WERI-Rb-1 (cell line): ENCODE measurements at places on chromosomes 3 and 15.

GRCh38 chr3:172087198-172087597 lies 47.8 kb downstream of the FNDC3B start:
- no peak for DNase-seq

GRCh38 chr15:36356978-36357601 lies 222.3 kb upstream of the CDIN1 start:
- no peak for DNase-seq

DNA sequence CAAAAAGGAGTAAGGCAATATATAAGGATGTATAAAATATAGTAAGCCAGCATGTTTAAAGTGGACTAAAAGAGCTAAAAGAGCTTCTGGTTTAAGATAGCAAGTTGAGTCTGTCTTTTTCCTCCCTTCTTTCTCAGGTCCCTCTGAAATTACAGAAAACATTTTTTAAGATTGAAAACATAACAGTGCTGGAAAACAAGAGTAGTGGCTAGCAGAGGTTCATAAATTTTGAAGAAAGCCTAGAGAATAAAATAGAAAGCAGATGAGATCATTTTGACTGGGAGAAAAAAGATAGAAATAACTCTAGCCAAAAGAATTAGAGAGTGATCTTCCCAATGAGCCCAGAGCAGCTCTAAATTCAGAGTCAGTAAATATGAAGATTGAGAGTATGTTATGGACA lies 41.9 kb downstream of the ATP8B4 start:
- no peak for DNase-seq

DNA sequence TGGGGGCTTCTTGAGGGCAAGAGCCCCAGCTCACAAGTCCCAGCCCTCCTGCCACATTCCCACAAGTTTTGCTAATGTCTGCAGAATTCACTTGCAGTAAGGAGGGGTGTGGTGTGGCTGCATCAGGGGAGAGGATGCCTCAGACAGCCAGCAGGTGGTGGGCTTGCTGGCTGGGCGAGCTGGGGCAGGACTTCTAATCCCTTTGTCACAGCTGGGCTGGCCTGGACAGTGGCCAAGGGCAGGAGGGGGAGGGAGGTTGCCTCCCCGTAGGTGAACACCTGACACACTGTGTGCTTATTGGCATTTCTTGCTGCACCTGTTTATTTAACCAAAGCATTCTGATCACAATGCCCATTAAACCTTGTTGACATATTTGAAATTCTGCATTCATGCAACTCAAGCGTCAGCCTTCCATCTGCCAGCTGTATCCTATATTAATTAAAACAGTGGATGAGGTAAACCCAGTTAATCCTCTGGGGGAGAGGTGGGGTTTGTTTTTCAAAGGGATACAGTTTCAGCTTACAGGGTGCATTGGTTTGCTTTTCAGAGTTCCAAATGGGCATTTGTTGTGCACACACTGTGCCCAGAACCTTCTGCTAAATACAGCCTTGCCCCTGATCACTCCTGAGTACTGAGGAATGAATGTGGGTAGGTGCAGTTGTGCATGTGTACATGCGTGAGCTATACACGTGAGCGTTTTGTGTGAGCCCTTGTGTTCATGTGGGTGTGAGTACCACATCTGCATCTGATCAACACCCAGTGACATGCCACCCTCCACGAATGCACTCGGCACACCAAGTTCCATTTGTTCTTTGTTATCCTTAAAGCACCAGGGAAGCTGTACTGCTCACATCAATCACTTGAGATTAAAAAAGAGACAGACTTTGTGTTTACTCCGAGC lies 268.7 kb downstream of the XXYLT1 start:
- peak; percentile 83 for DNase-seq

DNA sequence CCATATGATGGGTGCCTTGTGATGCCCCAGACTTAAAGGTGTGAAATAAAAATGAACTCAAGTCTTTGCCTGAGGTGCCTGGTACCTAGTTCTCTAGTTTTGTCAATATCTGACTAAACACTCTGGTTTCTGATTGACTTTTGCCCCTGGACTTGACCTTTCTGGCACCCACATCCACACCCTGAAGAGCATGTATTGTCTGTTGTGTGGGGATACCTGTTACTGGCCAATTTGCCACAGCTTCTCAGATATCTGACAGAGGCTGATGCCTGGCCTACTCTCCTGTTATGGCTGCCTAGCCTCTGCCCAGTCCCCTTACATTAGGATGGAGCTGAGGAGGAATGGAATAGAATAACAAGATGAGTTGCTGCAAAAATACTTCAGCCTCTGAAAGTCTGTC lies 3.6 kb downstream of the ZBTB38 start:
- DNase-seq, result no peak

DNA sequence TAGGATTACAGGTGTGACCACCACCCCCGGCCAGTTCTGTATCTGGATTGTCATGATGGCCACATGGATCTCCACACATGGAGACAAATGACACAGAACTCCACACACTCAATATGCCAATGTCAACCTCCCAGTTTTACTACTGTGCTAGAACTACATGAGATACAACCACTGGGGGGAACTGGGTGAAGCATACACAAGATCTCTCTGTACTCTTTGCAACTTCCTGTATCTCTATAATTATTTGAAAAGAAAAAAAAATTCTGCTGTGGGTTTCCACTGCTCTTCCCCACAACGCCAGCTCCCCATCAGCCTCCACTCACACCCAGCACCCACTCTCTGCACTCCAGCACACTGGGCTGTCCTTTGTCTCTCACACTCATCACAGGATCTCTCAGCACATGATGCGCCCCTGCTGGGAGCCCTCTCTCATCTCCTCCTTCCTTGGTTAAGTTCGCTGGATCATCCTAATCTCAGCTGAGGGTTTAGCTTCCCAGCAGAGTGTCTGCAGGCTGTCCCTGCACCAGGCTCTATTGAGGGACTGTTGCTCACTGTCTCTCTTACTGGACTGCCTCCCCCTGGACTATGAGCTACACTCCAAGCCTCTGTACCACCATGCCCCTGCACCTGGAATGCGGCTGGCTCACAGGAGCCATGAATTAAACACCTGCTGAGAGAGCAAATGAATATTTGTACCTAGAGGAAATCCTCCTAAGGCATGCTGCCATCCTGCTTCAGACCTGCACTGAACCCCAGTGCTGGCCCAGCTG lies 10.7 kb upstream of the RAB43 start:
- DNase-seq, result peak; percentile 26

DNA sequence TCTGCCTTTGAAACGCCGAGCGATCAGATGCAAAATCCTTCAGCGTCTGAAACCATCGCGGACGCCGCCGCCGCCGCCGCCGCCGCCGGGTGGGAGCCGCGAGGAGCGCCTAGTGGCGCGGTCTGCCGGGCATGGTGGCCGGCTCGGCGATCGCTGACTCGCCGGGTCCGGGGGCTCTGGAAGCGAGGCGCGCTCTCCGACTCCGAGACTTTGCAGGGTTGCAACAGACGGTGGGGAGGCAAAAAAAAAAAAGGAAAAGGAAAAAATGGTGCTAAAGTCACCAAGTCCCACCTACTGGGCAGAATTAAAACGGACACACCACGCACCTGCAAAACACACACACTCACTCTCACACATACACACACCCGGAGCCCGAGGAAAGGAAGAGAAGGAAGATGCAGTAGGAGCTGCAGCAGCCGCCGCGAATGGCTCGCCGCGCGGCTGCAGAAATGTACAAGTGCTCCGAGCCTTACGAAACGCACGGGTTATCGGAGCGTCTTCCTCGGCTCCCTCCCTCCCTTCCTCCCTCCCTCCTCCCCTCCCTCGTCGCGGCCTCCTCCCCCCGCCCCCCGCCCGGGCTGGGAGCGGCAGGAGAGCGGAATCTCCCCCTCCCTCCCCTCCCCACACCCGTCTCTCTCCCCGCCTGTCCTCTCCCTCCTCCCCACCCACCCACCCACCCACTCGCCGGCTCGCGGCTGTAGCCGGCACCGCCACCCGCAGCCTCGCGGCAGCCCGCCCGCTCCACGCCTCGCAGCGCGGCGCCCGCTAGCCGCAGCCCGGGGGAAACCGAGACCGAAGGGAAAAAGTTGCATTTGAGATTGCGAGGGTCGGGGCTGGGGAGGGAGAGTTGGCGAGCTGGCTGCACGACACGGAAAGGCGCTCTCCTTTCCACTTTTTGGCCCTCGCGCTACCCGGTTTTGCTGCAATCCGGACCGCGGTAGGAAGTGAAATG lies at the start of gene NTRK3:
TSS of gene NTRK3 (minus strand) at position 461 of the 952 bp plus-strand sequence. CDS start 586 bp downstream, outside the sequence.
- no peak for DNase-seq

DNA sequence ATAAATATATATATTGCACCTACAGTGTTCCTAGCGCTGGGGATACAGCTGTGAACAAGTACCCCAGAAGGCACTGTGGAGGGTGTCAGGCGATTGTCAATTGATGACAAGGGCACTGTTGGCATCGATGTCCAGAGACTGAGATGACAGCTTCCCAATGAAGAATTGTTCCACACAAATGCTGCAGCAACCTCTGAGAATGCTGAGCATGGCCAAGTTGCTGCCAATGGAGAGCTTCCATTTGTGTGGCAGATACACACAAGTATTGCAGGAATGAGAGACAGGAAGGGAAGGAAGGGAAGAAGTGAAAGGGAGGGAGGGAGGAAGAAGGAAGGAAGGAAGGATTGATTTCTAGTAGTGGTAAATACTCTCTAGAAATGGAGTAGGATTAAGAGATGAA lies 21.9 kb downstream of the LRTM1 start:
- no peak for DNase-seq

DNA sequence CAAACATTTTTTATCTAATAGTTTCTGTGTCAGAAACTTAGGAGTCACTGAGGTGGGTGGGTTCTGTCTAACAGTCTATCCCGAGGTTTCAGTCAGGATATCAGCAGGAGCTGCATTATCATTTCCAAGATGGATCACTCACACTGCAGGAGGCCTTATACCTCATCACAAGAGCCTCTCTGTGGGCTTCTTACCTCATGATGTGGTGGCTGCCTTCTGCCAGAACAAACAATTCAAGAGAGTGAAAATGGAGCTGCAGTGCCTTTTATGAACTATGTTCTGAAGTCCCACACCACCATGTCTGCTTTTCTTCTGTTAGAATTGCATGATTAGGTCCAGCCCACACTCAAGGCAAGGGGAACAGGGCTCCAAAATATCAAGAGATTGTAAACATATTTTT lies 27.9 kb downstream of the RFX7 start:
- DNase-seq, result no peak

DNA sequence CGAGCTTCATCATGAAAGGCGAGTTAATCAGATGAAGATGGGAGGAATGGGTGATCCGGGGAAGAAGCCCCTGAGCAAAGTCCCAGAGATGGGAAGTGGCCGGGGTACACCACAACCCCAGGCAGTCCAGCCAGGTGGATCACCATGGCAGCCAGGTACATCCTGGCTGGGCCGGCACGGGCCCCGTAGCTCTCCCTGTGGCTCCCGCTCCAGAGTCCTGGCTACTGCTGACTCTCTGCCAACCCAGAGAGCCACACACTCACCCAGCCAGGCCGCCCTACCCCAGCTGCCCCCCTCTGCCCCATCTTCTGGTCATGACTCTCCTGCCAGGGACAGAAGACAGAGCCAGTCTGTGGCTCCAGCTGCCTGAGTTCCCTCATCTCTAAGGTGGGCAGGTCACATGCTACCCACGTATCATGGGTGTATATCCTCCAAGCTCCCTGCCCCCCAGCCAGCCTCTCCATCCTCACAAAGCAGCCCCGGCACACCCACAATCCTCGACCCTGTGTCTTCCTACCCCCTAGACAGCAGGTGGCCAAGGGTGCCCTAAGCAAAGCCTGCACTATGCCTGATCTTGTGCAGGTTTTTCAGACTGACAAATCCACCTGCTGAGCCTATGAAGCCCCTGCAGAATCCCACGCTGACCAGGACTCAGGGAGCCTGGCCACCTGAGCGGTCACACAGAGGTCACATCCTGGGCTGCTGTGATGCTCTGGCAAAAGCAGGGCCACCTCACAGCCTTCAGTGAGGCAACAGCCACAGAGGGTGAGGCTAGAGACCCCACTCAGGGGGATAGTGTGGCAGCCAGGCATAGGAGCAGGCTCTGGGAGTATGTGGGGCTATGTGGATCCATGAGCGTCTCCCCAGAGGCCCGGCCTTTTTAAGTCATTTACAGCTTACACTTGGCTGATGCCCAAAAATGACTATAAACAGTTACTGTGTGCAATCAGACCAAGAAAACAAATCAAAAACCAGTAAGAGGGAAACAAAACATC lies 13.2 kb downstream of the XXYLT1 start:
- no peak for DNase-seq

DNA sequence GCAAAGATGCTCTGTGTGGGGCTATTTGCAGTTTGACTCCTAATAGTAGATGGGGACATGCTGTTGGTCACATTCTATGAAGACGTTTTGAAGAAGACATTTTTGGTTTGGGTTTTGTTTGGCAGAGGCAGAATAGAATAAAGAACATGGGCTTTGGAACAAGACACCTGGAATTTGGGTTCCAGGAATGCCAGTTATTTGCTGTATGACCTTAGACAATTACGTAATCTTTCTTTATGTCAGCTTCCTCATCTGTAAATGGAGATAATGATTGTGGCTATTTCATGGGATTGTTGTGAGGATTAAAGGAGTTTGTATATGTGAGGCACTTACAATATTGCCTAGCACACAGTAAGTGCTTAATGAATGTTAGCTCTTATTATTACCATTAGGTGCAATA lies 91.6 kb downstream of the MESD start:
- no peak for DNase-seq

DNA sequence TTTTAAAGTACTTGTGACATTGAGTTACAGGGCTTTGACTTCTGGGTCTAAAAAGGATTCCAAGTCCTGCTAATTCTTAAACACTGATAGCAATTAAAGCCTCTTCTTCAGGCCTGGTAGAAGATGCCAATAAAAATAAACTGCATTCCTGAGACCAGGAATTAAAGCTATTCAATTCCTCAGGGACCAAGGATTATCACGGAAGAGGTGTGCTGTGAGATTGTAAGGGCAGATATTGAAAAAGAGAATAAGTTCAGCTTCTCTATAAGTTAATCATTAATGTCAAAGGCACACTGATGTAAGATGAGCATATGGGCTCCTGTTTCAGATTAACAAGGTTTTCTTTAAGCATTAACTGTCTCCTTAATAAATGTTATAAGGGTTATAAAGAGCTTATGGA lies 611.3 kb downstream of the SI start:
- no peak for DNase-seq

DNA sequence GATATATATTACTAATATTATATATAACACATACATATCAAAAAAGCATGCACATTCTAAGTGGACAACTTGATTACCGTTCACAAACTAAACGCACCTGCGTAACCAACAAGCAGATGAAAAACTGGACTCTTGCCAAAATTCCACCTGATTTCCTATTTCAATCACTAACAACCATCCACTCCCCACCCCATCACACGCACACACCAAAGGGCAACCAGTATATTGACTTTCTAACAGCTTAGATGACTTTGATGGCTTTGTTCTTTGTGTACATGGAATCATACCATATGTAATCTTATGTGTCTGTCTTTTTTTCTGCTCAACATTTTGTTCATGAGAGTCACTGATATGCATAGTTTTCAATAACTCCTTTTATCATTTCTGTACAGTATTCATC lies 496.8 kb upstream of the ARRDC4 start:
- DNase-seq, result no peak

DNA sequence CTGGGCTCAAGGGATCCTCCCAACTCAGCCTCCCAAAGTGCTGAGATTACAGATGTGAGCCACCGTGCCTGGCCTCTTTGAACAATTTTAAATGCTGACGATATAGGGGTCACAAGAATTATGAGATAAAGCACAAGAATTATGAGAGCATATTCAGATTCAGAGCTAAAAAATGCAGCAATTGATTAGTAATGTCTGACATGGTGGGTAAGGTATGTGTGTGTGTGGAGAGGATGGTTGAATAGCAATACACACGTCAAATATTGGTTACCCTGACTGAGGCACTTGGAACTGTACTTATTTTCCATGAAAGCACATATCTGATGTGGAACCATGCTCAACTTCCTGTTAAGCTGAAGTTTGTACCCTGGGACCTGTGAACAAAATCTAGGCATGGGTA lies 115.6 kb downstream of the EOMES start:
- DNase-seq, result no peak
